Esophagus squamous epithelium (tissue), 5 donors: ENCODE measurements at places on chromosomes 5 and 9.

GRCh38 chr5:157172403-157172802 lies 6.3 kb upstream of the GARIN3 start:
- DNase-seq: no peak

DNA sequence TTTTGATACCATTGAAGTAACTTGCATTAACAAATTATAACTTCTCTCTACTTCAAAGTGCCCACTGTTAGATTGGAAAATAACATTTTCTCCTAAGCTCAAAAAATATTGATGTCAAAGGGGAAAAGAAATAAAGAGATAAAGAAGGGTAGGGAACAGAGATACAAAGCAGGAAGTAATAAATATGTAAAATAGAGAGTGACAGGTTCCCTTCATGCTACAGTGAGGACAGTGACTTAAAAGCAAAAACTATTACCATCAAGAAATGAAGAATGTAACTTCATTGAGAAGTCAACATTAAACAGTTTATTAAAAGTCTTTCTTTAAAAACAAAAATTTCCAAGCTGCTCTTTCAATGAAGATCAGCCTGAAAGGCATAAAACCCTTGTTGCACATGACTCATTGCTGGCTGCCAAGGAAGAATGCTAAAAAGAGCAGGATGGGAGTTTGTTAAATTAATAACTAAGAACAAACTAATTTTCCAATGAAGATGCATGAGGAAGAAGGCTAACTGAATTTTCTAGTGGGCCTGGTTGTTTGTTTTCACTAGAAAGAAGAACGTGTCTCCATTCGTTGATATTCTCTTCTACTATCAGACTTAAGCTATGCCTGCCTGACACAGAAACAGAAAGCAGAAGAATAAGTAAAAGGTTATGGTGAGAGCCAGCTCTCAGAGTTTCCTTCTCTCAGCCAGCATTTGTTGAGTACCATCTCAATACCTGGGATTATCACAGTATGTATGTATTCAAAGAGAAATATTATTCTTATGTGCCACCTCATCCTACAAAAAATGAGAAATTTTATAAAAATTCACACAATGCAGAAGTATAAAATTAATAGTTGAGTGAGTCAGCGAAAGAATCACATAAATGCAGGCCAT lies 197.8 kb upstream of the NREP start:
- DNase-seq: no peak

DNA sequence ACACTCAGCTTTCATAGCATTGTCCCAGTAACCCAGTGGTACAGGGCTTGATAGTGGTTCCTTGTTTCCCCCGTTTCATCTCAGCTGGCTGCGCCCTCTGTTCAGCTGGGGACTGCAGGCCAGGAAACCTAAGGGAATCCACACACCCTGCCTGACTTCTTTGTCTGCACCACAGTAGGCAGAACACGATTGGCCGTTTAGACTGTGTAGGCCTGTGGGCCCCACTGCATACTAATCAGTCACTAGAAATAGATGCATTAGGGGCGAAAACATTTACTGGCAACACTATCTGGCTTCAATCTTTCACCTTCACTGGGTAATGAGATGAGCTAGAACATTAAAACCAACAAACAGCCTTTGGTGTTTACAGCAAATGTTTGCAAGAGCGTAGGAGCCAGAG lies 512.7 kb upstream of the BRINP1 start:
- no peak for DNase-seq

- DNase-seq: no peak
Measured at GRCh38 chr5:159800131-159800840, 116.0 kb upstream of the ADRA1B start.

DNA sequence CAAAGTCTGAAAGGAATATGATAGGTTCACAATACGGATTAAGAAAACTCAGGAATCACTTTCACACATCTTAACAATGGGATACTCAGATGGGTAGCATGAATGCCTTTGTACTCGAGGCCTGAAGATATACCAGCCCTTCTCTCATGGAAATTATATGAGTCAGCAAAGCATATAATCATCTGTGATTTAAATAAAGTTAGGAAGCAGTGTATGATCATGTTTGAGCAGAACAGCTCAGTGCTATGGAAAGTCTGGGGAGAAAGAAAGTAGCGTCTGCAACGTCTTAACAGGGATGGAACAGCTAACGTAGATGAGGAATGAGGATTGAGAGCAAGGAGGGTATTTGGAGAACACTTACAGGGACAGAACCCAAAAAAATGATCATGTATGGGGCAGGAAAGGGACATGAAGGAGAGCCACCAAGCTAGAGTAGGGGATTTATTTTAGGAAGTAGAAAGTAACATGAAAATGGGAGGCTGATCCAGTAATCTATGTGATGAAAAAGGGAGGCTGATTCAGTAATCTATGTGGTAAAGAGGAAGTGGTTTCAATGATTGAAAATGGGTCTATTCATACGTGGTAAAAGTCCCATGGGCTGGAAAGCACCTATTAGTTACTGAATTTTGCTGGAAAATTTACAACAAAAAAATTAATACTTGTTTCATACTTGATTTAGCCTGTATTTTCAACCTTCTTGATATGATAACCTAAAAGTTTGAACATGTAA lies 85.9 kb downstream of the GNA14 start:
- DNase-seq: no peak

DNA sequence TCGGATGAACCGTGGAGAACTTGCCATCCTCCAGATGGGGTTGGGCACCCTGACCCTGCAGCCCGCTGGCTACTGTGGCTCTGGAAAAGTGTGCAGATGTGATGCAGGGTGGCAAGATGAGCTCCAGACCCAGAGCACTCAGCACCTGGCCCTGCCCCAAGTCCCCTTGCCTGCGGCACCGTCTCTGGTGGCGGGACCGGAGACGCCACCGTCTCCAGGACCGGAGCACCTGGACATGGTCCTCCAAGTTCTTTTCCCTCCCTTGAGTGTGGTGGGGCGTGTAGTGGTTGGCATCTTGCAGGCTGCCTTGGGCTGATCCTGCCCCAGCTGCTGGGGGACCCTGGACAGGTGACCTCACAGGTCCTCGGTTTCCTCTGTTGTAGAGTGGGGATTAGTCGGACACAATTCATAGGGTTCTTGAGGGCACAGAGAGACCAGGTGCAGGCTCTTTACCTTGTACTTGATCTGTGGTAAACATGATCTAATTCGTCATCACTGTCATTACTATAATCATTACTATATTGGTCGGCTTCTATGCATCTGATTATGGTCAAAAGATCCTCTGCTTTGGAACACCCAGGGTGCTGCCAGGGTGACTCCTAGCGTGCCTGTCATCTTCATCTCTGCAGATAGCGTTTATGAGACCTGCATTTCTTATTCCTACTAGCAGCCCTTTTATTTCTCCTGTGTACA lies 83.5 kb downstream of the COL5A1 start:
- DNase-seq: no peak

GRCh38 chr9:2243666-2244555 lies 228.8 kb downstream of the SMARCA2 start:
- no peak for DNase-seq

- no peak for DNase-seq
Measured at GRCh38 chr9:126703002-126703865, 89.5 kb downstream of the LMX1B start.

GRCh38 chr9:125732562-125732961 lies 14.6 kb upstream of the PBX3 start:
- DNase-seq: no peak

DNA sequence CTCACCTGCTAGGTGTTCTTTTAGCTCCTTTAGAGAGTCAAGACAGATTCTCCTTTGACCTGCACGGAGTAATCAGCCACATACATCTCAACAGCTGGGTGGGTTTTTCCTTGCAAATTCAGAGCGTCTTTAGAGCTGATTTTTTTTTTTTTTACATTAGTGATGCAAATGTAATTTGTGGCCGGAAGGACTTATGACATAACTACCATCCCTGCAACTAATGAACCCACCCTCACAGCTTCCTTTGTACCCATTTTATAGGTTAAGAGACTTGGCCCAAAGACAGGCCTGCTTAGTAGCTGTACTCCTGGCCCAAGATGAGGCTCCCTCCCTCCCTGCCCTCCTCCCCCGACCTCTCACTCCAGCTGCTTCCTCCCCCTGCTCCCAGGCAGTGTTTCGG lies 69.9 kb upstream of the NIPAL4 start:
- DNase-seq: no peak

DNA sequence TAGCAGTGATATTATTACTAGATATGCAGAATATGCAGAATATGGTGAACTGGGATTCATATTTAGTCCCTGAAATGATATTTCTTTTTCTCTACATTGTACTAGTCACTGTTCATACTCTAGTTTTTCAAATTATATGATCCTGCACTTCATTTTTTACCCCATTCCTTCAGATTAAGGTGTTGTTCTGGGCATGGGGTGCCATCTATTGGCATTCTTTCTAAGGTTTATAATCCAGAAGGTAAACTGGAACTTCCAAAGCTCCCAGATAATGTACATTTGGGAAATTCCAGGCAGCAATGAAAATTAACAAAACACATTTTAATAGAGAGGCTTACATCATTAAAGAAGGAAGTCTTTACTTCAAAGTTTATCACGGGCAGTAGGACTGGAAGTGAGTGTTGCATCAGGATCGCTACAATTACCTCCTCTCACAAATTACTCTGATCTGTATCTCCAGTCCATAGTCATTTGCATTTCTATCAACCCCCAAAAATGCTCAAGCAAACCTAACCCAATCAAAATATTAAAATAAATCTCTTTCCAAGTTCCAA lies 12.5 kb downstream of the RFX3 start:
- DNase-seq: no peak

GRCh38 chr5:142170254-142170953 lies 61.8 kb downstream of the NDFIP1 start:
- no peak for DNase-seq

GRCh38 chr9:73083519-73083918 lies 68.1 kb upstream of the ANXA1 start:
- no peak for DNase-seq

- no peak for DNase-seq
Measured at GRCh38 chr9:3585606-3586005, 59.8 kb upstream of the RFX3 start.
